ENCODE measurements at places on chromosomes 3 and 15.
A peak's percentile ranks its signal among the peaks of the same experiment; 100 is the strongest.

GRCh38 chr3:35383216-35383615 is 256.1 kb upstream of the ARPP21 start:
- no peak for DNase-seq

DNA sequence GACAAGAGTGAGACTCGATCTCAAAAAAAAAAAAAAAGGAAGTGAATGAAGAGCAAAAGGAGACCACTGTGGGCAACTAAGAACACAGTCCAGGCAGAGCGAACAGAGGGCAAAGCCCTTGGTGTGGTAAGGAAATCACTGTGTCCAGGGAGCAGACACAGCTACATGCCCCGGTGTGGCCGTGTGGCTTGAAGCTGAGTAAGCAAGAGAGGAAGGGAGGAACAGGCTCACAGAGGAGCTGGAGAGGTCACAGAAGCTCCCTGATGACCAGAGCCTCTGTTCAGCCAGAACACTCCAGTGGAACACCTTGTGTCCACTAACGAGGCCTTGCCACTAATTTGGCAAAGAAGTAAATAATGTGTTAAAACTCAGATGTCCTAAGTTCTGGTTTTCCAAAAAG is 60.6 kb upstream of the GATA2 start:
- no peak for DNase-seq

- no peak for DNase-seq
Observed at GRCh38 chr15:83709241-83709640, 55.3 kb downstream of the ADAMTSL3 start.

GRCh38 chr3:128094295-128095151 is 29.1 kb downstream of the RUVBL1 start:
- DNase-seq = no peak

GRCh38 chr15:51322621-51323296 is 15.6 kb downstream of the CYP19A1 start:
- DNase-seq = no peak

DNA sequence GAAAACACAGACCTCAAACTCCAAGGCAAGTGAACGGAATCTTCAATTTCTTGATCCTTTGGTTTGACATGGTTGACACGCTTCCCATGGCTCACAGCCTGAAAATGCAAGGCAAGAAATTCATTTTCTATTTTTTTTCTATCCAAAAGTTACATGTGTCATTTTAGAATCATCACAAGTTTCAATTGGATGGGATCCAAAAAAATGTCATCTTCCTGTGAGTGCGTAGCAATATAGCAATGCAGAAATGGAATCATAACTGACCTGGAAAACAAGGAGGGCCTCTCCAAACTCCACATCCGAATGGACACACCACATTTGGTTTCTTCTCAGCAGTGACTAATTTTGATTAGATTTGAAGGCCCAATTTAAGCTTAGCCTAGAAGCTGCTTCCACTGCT is 175.8 kb upstream of the ATP11B start:
- DNase-seq = no peak

GRCh38 chr3:128490915-128491690 is 1.9 kb downstream of the GATA2 start:
- DNase-seq = no peak

- no peak for DNase-seq
Observed at GRCh38 chr3:36823806-36824205, 59.5 kb upstream of the DCLK3 start.

DNA sequence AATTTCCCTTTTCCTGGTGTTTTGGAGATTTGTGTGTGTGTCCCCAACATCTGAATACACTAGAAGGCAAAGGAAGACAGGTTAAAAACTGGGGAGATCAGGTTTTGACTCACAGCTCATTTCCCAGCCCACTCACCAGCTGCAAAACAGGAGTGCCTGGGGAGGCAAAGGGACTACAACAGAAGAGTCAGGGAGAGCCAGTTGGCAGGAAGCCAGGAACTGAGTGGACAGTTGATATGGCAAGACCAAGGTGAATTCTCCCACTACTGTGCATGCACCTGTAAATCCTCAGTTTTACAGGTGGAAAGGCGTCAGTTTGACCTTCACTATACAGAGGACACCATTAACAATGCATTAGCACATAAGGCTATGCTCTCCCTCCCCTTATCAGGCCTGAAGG is 901.5 kb upstream of the SEMA6D start:
- DNase-seq = no peak

GRCh38 chr3:182979674-182980191 is 605 bp downstream of the DCUN1D1 start:
- DNase-seq = no peak

- DNase-seq = no peak
Observed at GRCh38 chr3:87575550-87575949, 299.2 kb upstream of the POU1F1 start.

GRCh38 chr3:49462222-49462621 is 7.8 kb upstream of the DAG1 start:
- DNase-seq = no peak

DNA sequence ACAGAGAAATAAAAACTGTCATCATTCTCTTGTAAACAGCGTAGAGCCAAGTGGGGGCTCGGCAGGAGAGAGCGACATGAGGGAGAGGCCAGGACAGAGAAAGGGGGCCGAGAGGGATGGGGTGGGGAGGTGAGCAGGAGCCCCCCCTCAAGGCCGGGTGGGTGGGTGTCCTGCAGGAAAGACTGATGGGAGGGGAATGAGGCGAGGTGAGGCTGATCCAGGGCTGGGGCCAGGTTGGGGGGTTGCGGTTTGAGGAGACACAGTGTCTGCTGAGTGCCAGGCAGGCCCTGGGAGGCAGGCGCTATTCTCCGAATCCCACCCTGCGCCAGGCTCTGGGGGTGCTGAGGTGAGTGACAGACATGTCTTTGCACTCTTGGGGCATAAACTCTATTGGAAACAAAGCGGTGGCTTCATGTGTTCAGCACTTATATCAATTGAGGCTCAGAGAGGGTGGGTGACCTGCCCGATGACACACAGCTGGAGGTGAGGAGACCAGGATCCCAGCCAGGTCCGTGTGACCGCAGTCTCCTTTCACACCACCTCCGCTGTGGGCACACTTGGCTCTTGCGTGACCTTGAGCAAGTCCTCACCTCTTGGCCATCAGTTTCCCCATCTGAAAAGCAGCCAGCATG is 19.6 kb upstream of the CSPG4 start:
- DNase-seq = no peak

GRCh38 chr15:90674476-90674875 is 42.7 kb upstream of the BLM start:
- no peak for DNase-seq

DNA sequence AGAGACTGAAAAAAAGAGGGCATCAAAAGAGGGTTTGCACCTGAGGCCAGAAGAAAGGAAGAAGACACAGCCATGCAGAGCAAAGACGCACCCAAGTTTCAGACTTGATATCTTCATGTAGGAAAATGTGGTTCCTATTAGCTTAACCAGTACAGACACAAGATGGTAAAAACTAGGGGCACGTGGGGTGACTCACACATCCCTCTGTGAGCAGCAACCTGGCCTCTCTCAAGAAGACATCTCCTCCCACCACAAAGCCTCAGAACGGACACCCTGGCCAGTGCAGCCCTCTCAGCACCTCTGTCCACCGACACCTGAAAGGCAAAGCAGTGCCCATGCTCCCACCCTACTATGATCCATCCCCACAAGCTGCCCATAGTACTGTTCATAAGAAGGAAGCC is 33.3 kb downstream of the GLB1 start:
- peak; percentile 12 for DNase-seq

DNA sequence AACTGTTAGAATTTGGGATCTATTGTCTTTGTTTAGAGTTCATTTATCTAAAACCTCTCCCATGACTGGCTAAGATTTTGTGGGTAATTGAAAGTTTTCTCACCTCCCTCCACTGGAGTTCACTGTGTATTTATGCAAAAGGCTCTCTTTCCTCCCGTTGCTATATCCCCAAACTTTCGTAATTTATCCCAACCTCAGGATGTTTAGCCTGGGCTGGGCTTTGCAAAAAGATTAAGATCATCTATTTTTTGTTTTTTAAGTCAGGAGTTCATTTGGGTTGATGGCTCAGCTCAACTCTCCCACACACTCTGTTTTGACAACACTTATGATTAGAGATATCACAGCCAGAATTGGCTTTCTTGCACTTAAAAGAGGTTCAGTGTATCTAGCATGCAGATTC is 27.0 kb downstream of the SUCNR1 start:
- DNase-seq = no peak

DNA sequence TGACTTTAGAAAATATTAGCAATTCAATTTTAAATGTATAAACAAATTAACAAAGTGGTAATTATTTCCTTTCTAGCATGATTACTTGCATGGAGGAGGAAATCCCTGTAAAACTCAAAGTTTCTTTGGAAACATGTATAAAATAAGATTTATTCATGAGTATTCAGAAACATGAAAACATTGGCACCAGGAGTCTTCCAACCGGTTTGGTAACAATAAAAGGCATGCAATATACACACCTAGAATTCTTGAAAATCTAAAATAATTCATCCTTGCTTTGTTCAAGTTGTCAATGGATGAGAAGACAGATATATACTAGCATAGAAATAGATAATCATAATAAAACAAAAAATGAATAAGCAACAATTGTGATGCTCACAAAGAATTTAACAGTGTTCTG is 76.4 kb downstream of the ZPLD1 start:
- no peak for DNase-seq

GRCh38 chr3:98587654-98588053 is 5.8 kb downstream of the CPOX start:
- no peak for DNase-seq

- DNase-seq = peak; percentile 77
Observed at GRCh38 chr3:190120269-190121060, at the start of gene P3H2. P3H2 (minus strand) TSS chr3:190120897; CDS start chr3:190120731, 166 bp downstream.

DNA sequence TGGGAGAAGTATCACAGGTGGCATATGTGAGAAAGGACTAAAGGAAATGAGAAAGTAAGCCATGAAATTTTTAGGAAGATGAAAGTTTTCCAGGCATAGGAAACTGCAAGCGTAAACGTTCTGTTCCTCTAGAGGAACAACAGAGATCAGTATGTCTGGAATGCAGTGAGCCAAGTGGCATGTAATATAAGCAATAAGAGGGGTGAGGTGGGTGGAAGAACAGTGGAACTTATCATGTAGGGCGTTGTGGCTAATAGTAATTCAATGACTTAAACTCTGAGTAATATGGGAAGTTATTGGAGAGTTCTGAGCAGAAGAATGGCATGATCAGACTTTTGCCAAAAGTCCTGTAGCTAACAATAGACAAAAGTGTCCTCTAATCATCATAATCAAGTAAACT is 902.9 kb downstream of the EPHA3 start:
- DNase-seq = no peak

DNA sequence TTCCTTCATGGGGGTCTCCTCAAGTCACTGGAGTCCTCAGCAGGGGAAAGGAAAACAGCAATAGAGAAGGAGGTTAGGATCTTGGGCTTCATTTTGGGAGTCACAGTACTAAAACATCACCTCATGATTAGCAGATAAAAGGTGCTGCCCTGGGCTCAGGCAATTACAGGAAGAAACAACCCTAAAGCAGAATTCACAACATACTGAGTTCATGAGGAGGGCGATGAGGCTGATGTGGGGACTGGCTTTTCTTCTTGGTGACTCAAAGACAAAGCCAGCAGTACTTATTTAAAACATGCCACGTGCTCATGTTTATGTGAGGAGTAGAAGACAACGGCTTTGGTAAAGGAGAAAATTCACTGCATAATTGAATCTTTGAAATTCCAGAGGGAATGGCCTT is 822.3 kb upstream of the CFAP20DC start:
- no peak for DNase-seq

GRCh38 chr15:57036352-57036751 is 117.9 kb downstream of the TCF12 start:
- DNase-seq = no peak

GRCh38 chr15:34886134-34886533 is 83.4 kb downstream of the AQR start:
- DNase-seq = no peak

DNA sequence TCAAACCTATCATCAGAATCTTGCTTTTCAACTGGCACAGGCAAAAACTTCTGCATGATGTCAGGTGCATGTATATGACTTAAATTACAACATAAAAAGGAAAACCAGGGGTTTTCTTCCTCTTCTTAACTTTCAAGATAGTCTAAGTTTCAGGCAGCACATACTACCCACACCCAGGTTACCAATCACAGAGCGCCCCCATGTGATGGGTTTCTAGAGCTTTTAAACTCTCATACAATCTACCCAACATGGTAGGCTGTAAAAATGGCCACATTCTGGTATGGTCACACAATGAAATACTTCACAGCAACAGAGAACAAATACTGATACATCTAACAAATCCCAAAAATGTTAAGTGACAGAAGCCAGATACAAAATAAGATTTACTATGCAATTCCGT is 7.4 kb downstream of the MESD start:
- DNase-seq = no peak

GRCh38 chr3:111299192-111299615 is 227.6 kb downstream of the NECTIN3 start:
- no peak for DNase-seq

DNA sequence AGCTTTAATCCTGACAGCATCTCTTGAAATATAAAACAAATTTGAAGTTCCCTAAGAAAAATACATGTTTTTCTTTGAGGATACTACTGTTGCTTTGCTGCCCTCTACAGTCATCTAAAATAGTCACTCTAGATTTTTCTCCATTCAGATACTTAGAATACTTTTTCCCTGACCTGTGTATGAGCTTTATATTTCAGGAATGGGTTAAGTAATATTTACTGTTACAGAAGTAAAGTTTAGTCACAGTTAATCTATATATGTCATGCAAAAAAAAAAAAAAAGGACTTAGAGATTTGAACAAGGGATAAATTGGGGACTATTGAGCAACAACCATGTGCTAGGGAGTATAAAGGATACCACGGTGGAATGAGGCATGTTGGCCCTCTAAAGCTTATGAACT is 8.8 kb downstream of the NECTIN3 start:
- DNase-seq = no peak

DNA sequence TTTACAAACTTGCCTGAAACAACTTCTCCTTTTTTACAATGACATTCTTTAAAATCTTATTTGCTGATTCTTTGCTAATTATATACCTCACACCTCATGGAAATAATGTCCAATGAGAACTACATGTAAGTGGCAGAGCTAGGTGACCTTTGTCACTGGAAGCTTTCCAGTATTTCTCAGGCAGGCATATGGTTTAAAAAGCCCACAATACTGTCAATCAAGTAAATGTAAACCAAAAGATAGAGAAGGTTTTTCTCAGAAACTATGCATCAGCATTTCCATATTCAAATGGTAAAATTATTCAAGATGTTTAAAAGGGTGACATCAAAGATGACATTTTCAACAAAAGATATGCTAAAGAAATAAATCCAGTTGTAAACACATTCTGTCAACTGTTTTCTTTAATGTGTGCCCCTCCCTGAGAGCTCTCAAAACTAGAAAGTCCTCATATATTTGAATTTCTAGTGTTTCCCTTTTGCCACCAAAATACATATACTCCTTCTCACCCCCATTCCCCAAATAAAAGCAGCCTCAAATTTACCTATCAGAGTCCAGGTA is 10.1 kb upstream of the STRIT1 start:
- no peak for DNase-seq
